ENCODE measurements at places on chromosomes 6 and 20.

- no peak for DNase-seq
Observed at GRCh38 chr6:138559143-138559542, 59.8 kb upstream of the NHSL1 start.

DNA sequence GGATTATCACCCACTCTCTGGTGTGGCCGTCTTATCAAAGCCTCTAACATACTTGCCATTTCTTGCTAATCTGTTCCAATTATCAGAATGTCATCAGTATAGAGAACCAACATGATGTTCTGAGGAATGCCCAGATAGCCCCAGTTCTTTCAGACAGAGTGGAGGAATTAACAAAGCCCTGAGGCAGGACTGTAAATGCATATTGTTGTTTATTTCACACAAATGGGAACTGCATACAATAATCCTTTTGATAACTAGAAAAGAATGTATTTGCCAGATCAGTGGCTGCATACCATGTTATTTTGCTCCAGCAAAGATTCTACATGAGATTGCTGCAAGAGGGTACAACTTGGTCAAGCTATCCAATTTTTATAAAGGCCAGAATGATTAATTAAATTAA is 112.8 kb upstream of the HEY2 start:
- DNase-seq: no peak

DNA sequence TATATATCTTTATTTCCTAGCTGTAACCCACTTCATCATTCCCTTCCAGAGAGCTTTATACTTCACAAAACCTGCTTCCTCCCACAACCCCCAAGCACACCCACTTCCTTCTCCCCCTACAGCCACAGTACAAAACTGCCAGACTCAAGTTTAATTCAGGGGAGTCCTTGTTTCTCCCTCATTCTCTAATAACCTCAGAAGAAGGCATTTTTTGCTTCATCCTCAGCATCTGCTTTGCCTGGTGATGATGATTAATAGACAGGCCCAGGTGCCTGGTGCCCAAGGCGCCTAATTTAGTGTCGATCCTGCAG is 414.3 kb downstream of the KIF16B start:
- DNase-seq: no peak

DNA sequence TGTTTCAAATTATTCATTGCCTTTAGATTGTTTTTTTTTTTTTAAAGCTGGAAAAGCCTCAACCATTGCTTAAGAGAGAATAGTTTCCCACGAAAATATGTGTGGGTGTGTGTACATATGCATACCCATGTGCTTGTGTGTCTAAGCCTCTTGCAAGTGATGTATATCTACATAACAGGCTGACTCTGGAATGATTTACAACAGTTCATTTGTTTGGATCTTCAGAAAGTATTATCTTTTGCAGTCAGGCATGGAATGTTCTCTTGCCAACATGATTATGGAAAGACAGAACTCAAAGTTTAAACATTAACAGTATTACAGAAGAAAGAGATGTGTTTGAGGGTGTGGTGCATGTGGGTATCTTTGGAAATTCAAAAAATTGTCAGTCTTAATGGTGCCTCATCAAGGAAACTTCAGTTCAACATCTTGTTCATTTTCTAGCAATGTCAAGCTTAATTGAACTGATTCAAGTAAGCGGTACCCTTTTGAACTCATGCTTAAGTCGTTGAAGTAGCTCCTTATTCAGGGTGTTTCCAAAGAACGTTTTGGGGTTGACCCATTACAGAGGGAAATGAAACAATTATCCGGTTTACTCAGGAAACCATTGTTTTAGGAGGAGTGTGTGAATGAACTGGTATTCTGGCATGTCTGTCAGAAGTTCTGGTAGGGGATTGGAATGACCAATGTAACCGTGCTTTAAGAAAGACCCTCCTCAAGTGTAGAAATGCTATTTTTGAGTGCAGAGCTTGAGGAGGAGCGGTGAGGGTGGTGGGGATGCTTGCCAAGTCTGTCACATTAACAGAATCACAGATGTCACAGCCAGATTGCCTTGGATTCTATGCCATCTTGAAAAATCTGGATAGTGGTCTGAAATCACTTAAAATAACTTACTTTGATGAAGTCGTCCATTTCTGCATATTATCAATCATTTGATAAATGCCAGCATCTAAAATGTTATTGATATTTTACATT is 60.3 kb downstream of the ADGRG6 start:
- no peak for DNase-seq

- DNase-seq: peak; percentile 9
Observed at GRCh38 chr20:21826976-21827375, 121.5 kb downstream of the PAX1 start.

GRCh38 chr20:19992996-19993908 is 23.9 kb upstream of the NAA20 start:
- DNase-seq: no peak

DNA sequence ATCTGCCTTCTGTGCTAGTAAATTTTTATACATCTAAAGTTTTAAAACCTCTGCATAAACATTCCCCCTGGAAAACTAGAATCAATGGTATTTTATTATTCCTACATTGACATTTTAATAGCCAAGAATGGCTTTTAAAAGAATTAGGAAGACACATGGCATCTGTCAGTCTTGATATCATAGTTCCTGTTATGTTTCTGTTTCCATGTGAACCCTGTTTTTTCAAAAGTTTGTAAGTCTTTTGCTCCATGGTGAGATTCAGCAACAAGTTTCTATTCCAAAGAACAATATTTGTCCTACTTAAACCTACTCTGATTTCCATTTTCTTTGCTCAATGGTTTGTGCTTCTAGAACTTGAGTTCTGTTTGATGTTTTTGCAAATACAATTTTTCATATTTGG is 95.2 kb downstream of the PLEKHG1 start:
- no peak for DNase-seq

DNA sequence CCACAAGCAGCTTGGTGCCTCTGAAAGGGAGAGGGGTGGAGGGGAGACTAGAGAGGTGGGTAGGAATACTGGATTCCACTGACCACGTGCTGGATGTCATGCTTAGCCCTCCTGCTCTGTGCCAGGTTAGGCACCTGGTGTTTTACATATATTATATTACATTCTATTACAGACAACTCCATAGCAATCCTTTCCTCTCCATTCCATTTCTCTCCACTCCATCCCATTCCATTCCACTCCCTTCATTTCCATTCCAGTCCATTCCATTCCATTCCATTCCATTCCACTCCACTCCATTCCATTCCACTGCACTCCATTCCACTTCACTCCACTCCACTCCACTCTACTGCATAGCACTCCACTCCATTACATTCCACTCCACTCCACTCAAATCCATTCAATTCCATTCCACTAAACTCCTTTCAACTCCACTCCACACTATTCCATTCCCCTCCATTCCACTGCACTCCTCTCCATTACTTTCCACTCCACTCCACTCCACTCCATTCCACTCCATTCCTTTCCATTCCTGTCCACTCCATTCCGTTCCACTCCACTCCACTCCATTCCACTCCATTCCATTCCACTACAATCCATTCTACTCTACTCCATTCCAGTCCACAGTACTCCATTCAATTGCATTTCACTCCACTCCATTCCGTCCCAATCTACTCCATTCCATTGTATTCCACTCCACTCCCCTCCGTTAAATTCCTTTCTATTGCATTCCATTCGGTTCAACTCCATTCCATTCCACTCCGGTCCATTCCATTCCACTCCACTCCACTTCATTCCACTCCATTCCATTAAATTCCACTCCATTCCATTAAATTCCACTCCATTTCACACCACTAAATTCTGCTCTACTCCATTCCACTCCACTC is 27.2 kb upstream of the DEFB125 start:
- no peak for DNase-seq

- no peak for DNase-seq
Observed at GRCh38 chr6:148720406-148720805, 26.4 kb upstream of the UST start.

- DNase-seq: no peak
Observed at GRCh38 chr6:161091151-161091550, 99.6 kb downstream of the MAP3K4 start.

DNA sequence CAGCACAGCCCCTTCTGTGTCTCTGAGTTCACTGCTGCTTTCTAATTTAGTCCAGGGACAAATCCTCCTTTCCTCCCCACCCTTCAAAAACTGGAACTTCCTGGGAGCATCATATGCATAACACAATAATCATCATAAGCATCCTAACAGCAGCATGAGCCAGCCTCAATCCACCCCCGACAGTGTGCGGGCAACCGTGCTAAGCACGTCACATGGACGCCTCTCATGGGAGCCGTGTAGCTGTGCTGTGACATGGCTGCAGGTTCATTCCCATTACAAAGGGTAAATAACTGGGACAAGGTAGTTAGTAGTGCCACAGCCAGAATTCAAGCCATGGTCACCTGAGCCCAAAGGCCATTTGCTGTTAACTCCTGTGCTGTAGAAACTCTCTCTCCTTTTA is 24.5 kb upstream of the ULBP3 start:
- DNase-seq: no peak

- no peak for DNase-seq
Observed at GRCh38 chr6:90429713-90430112, 133.1 kb upstream of the BACH2 start.

DNA sequence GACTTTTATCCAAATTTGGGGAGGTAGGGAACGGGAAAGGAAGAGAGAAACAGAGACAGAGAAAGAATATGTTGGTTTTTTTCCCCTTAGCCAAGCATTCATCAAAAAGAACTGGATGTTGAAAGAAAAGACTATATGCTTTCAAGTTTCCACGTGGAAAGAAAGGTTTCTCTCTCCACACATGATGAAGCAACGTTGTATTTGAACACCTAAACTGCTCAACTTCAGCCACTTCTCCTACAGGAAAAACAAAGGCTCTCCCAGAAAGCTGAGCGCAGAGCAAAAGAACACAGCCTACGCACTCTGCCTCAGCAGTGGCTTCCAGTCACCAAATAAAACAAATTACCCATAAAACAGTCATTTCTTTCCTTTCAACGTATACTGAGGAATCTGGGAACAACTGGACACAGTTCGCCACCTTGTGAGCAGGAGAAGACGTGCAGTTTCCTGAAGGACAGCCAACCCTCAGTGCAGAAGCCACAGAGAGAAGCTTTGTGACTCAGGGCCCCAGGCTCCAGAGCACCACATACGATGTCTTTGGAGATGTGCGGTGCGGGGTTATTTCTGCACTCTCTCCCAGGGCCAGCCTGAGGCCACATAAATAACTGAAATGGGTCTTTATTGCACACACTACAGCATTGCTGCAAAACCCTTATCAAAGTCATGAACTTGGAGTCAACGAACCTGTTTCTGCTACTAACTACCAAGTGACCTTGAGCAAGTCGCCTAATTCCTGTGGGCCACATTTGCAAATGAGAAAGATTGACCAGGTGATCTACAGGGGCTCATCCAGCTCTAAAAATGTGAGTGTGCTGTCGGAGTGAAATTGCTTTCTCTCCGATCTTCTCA is 10.1 kb downstream of the IL17F start:
- peak; percentile 25 for DNase-seq

- no peak for DNase-seq
Observed at GRCh38 chr20:42258564-42259302, 640.6 kb upstream of the CHD6 start.

GRCh38 chr6:120874422-120874821 is 459.9 kb downstream of the TBC1D32 start:
- DNase-seq: no peak

- no peak for DNase-seq
Observed at GRCh38 chr6:125793280-125793679, 2.5 kb downstream of the NCOA7 start.

DNA sequence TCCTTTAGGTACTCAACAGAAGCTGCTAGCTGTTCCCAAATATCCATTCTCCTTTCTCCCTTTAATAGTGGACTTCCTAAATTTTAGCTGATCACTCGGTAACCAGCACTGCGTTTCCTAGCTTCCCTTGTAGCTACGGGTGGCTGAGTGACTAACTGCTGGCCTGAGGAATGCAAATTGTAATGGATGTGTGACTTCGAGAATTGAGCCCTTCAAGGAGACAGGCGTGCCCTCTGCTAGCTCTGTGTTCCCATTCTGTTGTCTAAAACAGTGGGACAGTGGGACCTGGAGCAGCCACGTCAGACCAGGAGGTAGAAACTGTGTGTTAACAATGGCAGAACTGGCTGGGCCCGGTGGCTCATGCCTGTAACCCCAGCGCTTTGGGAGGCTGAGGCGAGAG is 56.5 kb downstream of the SCML4 start:
- peak; percentile 5 for DNase-seq

- no peak for DNase-seq
Observed at GRCh38 chr6:14386263-14386662, 268.7 kb downstream of the CD83 start.

Data from H1 (cell line).